NCI-H1092 (cell line): ENCODE measurements at places on chromosomes 1 and 21.

DNA sequence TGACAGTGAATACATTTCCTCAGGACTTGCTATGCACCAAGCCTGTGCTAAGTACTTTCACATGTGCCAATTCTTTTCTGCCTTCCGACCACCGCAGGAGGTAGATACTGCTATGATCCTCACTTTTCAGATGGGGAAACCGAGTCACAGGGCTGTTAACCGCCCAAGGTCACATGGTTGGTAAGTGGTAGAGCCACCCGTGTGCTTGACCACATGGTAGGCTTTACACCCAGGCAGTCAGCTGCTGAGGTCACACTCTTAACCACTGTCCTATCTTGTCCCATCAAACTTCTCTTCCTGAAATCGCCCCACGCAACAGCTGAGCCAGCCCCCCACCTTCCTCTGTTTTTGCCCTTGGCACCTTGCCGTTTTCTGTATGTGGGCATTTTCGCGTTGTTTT is 31.0 kb upstream of the SDHB start:
- no peak for DNase-seq

DNA sequence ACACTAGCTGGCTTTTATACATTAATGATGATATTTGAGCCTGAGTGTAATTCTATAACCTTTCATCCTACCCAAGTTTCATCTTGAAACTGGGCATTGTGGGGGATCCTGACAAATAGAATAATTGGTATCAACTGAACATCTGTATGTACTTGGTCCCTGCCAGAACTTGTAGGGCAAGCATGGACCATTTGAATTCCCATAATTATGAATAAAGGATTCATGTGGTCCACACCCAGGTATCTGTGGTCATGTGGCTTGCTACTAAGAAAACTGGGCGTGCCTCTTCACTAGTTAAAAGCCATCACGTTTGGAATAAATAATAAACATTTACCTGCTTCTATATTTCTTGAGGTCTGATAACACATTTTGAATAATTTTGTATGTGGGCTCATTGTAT is 20.6 kb upstream of the VTCN1 start:
- DNase-seq: no peak

DNA sequence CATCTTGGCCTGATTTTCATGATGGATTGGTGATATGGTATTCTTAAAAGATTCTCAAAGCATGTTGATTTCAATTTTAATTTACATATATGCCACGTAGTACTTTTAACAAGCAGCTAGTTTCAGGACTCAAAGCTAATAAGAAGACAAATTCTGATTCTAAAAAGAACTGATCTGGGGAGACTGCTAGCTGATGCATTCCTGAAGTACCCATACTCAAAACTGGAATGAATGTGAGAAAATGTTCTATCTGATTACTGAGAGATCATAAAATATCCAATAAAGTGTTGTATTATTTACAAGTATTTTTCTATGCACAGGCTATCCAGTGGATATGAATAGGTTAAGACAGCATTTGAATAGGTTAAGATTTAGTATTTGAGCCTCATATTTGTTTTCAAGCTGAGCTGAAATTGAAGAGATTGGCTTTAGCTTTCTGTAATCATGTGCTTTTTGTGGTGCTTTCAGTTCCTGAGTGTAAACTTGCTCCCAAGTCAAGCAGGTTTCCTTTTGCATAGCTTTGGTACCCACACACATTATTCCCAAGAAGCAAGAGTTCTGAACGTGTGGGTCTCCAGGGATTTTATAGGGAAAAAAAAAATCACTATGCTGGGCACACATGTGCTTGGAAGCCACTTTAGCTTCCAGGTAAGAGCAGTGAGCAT is 114.1 kb downstream of the VPS13D start:
- DNase-seq: no peak

DNA sequence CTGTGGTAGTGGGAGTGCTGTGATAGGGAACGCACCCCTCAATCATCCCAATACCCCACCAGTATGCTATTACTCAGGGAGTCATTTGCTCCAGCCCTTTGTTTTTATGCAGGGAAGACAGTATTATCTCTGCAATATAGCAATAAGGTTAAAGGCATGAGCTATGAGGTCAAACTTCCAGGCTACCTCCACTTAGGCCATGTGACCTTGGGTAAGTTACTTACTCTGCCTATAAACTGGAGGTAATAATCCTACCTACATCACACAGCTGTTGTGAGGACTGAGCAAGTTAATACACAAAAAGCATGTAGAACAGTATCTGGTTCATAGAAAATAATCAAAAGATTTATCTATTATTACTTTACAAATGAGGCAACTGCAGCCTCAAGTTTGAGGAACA is 30.1 kb downstream of the MEF2D start:
- no peak for DNase-seq

DNA sequence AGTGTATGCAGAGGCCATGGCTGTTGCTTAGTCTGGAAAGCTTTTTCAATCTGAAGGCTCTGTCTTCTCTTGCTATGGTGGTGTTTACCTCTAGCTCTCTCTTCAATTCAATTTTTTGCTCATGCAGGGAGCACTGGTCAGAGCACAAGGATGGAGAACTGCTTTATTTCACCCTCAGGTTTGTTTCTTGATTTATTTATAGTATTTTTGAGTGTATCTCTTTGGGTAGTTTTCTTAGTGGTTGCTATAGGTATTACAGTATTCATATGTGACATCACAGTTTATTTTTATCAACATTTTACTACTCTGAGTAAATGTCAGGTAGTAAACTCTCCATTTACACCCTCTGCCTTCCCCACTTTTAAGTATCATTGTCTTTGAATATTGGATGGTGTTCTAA is 147.9 kb downstream of the RASAL2 start:
- no peak for DNase-seq

DNA sequence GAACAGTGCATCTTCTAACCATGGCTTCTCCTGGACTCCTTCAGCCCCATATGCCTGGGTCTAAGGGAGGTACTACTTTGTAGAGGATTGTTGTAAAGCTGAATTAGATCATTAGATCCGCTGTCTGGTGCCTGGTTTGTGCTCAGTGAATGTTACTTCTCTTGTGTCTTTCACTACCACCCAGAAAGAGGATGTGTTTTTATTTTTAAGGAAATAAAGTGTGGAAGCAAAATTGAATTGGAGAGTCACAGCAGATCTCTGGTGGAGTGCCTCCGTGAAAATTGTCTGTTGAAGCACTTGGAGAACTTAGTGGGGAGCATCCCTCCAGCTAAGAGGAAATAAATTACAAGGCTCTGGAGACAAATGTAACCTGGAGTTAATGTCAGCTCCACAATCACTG is 101.8 kb upstream of the ARTN start:
- no peak for DNase-seq

DNA sequence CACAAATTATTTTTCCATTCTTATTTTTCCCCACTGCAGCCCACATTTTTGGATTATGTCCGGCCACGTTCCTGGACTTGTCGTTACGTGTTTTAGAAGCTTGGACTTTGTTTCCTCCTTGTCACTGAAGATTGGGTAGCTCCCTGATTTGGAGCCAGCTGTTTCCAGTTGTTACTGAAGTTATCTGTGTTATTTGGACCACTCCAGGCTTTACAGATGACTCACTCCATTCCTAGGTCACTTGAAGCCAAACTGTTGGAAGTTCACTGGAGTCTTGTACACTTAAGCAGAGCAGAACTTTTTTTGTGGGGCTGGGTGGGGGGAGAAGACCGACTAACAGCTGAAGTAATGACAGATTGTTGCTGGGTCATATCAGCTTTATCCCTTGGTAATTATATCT is 12.2 kb upstream of the AXDND1 start:
- DNase-seq: no peak

GRCh38 chr1:77267035-77267434 is 14.8 kb upstream of the AK5 start:
- DNase-seq: no peak
